ENCODE measurements at places on chromosomes 3 and 15.

DNA sequence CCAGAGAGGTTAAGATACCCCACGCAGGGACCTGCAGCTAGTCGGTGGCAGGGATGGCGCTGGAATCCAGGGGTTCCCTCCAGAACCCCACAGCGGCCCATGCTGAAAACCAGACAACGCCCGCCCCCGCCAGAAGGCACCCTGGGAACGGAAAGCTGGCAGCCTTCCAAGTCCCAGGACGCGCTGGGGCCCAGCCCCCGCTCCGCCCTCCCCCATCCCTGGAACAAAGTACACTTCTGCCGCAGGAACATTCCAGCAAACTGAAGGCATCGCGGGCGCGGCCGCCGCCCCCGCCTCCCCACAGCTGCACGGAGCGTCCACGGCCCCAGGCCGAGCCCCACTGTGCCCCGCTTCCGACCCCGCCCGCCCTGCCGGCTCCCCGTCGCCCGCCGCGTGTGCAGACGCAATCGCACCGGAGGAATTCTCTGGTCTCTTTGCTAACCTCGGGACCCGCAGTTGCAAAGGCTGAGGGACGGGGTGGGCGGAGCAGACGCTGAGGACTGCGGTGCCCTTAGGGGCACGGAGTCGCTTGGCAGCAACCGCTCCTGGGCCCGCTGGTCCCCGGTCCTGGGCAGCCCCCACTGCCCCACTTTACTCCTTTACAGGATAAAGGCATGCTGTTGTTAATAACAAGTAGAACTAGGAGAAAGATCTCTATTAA, 44.8 kb upstream of the RNU6-1 start:
- peak; percentile 70 for DNase-seq

DNA sequence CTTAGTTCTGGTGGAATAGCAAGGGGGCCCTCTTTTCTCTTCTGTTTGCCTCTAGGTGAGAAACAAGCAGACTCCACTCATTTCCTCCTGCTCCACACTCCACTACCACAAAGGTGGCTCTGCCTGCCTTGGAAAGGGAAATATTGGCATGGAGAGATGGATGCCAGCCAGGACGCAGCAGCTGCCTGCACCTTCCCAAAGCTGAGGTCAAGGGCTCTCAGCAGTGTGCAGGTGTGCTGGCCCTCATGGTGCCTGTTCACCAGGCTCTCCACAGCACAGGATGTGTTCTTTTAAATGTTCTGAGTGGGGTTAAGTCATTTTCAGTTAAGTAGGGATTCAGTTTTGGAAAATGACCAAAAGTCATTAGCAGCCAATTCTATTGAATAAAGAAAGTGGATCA, 211.2 kb upstream of the STRIT1 start:
- no peak for DNase-seq

- DNase-seq, result peak; percentile 57
Measured at GRCh38 chr3:185823078-185824044, 1.5 kb downstream of the IGF2BP2 start.

DNA sequence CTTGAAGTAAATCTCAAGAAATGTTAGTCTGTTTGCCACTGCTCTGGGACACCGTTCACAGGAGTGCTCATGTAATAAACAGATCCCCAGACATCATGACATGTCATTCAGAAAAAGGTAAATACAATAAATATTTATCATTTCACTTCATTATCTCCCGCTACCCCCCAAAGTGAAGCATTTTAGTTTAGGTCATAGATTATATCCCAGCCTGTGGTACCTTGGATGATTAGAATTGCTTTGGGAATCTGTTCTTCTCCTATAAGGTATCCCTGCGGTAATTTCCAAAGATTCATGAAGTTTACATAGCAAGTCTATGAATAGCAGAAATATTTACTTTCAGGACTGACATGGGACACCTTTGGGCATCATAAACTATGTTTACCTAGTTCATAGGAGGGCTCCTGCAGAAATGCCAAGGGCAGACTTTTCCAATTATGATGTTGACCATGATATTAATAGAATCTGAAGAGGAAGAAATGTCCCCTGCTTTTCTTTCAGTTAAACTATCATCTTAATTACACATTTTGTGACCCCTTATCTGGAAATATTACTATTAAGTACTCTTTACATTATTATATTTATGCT, 268.0 kb downstream of the NAALADL2 start:
- no peak for DNase-seq

- DNase-seq, result peak; percentile 18
Measured at GRCh38 chr15:92079047-92079446, 225.5 kb downstream of the SLCO3A1 start.

- DNase-seq, result no peak
Measured at GRCh38 chr3:43873723-43874122, 183.0 kb downstream of the ABHD5 start.

GRCh38 chr3:9809239-9809614, 835 bp upstream of the TTLL3 start:
- no peak for DNase-seq

GRCh38 chr3:156477323-156477722, 77.6 kb downstream of the SSR3 start:
- DNase-seq, result peak; percentile 17

GRCh38 chr15:68789534-68790241, 31.0 kb downstream of the ANP32A start:
- no peak for DNase-seq

DNA sequence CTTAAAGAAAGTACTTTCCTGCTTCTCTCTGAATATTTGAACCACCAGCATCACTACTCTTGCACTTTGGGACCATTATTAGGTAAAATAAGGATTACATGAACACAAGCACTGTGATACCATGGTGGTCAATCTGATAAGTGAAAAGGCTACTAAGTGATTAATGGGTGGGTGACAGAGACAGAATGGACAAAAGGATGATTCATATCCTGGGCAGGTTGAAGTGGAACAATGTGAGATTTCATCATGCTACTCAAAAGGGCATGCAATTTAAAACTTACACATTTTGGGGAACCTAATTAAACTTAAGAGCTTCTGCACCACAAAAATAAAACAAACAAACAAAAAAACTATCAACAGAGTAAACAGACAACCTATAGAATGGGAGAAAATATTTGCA, 172.0 kb upstream of the CD96 start:
- no peak for DNase-seq

- DNase-seq, result no peak
Measured at GRCh38 chr3:113079218-113079961, 88.6 kb downstream of the GTPBP8 start.

DNA sequence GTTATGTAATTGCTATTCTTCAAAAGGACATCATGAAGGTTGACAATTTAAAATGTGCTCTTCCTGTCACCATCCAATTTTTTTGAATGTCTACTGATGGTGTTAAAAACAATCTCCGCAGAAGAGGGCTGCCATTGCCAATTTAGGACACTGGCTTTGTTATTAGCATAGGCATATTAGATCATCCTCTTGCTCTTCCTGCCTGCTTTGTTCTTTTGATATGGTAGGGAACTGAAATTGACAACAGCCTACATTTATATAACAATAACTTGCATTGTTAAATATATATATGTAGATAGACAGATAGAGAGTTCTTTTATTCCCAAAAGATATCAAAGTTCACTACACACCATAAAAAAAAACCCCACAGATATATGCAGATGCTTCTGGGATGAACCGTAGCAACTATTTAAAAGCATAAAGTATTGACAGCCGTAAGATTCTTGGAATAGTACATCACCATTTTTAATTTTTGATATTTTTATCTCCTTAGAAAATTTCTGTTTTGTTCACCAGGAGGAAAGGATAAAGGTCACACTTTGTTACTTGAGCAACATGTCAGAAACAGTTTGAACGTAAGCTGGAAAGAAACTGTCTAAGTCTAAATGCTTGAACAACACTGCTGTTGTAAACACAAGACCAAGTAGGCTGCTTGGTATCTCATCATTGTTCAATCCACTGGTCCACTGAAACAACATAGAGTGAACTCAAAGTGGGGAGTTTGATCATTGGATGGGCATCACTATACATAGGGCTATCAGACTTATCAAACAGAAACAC, 66.5 kb downstream of the MDFIC2 start:
- DNase-seq, result no peak

DNA sequence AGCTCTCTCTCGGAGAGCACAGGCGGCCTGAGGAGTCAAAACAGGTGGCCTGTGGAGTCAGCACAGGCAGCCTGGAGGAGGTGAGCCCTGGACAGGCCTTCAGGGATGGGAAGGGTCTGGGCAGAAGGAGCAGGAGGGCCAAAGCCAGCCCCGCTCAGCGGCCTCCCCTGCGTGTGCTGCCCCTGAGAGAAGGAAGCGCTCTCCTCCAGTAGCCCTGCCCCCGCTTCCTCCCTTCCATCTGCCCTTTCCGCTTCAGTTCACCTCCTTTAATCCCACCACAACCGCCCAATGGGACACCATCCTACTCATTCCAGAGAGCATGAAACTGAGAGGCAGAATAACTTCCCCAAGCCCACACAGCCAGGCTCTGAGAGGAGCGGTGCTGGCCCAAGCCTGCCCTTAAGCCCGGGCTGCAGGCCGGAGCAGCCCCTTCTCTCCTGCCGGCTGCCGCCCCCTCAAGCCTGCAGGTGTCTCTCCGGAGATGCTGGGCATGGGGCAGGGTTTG, 3.2 kb upstream of the NR2E3 start:
- no peak for DNase-seq

DNA sequence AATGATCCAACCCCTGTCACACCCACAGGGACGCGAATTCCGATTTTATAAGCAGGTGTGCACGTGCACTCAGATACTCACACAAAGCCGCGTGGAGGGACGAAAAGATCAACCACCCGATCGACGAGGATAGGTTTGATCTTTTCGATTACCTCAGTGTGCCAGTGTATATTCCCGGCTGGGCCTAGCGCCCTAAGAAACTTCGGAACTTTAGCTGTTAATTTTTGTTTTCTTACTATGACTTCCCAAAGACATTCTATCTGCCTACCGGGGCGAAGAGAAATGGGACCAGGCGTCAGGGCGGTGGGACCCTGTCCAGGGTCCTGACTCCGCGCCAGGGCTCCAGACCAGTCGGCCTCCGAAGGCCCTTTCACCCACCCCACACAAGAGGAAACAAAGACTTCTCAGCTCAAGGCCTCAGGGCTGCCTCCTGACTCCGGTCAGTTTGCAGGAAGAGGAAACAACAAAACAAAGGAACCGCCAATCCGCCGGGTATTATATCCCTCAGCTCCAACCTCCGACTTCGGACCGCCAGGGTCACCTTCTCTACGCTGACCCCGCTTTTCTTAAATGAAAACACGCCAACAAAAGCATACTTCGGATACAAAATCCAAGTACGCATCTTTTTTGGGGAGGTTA, 6.8 kb downstream of the ONECUT1 start:
- DNase-seq, result no peak

DNA sequence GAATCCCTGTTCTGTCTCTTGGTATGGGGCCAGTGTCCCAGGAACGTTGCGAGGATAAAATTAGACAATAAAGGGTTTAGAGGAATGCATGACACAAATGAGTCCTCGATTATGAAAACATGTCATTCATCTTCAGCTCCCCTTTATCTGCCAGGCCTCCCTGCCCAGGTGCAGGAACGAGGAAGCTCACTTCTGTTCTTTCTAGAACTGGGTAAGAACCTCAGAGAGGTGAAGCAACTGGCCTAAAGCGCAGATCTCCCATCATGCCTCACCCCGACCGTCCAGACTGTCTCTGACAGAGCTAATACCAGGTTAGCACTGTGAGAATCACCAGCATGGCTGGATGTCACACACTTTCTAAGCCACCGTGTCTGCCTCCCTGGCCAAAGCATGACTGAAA, 1.5 kb upstream of the ITIH1 start:
- no peak for DNase-seq

DNA sequence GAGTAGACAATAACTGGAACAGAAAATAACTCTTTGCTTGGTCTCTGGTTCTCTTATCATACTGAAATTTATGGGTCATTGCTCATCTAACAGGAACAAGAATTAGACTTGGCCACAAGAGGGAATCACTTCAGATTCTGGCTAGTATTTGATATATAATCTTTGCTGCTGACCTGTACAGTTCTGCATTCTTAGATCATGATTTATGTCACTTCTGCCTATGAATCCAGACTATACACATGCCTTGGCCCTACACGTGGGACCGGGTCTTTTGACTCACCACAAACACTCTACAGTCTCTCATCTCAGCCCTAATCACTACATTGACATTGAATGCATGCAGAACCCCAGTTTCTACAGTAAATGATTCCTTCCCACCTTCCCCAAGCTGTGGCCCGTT, 162.5 kb upstream of the SOX2 start:
- no peak for DNase-seq

DNA sequence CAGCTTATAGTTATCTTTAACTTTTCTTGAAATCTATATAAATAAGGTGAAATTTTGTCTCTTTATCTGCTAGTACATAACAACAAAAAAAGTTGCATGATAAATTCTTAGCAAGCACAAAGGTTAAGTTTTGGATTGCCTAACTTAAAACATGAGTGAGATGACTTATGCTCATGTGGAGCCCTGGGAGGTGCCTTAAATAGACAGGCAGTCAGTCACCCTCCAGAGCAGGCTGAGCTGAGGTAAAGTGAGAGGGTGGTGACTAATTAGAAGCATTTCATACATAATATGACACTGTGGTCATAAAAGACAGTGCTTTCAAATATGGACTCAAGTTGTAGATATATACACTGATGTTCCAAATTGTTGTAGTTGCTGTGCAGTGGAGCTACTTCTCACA, 14.6 kb upstream of the MME start:
- DNase-seq, result peak; percentile 46

- DNase-seq, result no peak
Measured at GRCh38 chr3:41065340-41065739, 134.0 kb upstream of the CTNNB1 start.

GRCh38 chr3:64694114-64694513, 6.3 kb upstream of the ADAMTS9 start:
- DNase-seq, result no peak

Measured in MG63 (cell line).